ENCODE measurements at places on chromosomes 6 and 20. TPM values are rescaled to one million over a fixed set of nuclear protein-coding genes. Genes with fewer than 3 reads are reported as not detected.

- no peak for DNase-seq
Measured at GRCh38 chr6:50390416-50390815, 322.9 kb upstream of the TFAP2D start.

FAM217A gene
- total RNA-seq = not detected

GRCh38 chr6:137827411-137827940 is 39.6 kb upstream of the TNFAIP3 start:
- no peak for DNase-seq

DNA sequence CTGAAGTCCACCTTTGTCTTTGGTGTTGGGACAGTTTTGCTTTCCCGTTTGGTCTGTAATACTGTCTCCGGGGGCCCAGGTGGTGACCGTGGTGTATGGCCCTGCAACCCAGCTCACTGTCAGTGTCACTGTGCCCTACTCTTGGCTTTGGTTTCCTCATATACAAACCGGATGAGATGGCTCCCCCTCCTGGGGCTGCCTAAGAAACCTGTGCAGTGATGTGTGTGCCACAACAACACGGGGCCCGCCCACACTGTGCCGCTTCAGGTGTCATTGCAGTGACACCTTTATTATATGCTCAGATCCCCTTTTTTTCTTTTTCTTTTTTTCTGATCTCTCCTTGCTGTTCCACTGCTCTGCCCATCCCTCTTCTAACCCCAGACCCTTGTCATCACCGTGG is 73.9 kb downstream of the RAMACL start:
- DNase-seq = no peak

DNA sequence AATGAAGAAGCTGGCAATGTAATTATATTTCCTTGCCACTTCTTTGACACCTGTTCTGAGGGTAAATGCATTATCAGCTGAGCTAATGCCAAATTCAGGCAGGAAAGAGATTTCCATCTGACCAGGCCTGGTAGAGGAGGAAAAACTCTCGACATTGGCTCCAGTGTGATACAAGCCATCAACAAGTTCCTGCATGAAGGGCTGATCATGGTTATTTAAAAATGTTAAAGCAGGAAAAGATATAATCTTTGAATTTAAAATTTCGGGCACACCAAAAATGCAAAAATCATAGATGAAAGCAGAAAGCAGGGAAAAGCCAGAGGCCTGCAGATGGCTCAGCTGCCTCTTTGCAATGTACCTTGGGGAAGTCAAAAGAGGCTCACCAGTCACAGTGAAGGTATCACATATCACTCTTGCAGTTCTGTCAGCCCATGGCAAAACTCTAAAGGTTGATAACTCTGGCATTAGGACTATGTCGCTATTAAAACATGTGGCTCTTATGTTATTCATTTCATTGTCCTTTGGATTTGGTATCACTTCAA is 39.1 kb downstream of the LGSN start:
- DNase-seq = no peak

GRCh38 chr6:20426177-20427082 is 24.8 kb downstream of the E2F3 start:
- DNase-seq = no peak

DNA sequence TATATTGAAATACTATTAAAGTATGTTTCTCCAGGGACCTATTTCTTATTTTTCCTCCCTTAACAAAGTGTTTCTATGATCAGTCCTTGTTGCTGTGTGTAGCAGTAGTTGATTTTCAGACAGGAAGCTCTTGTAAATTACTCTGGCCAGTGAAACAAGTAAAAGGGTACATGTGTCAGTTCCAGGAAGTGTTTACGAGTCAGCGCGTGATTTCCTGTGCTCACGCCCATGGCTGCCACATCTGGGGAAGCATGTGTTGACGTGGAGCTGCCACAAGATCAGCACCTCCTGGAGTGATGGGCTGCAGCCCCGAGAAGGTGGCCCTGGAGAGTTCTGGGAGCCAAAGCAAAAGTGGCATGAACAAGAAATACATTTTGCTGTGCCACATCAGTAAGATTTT is 38.6 kb upstream of the GGTLC1 start:
- no peak for DNase-seq

- DNase-seq = no peak
Measured at GRCh38 chr6:80161434-80161833, 55.0 kb downstream of the BCKDHB start.

DNA sequence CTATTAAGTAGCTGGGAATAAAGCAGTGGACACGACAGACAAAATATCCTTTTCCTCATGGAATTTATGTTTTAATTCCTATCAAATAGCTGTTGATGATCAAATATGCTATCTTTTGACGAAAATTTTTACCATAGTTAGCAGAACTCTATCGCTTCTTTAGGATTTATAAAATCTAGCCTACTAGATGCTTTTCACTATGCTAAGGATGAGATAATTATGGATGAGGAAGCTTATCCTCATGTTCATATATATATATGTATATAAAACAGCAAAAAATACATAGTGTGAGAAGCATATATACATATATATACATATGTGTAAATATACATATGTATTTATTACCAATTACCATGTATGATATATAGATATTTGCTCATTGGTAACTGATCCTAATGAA is 12.9 kb upstream of the PRSS16 start:
- no peak for DNase-seq

ZSCAN12 gene
- 8.1 TPM for total RNA-seq
